ENCODE measurements at places on chromosomes 5 and 9.

DNA sequence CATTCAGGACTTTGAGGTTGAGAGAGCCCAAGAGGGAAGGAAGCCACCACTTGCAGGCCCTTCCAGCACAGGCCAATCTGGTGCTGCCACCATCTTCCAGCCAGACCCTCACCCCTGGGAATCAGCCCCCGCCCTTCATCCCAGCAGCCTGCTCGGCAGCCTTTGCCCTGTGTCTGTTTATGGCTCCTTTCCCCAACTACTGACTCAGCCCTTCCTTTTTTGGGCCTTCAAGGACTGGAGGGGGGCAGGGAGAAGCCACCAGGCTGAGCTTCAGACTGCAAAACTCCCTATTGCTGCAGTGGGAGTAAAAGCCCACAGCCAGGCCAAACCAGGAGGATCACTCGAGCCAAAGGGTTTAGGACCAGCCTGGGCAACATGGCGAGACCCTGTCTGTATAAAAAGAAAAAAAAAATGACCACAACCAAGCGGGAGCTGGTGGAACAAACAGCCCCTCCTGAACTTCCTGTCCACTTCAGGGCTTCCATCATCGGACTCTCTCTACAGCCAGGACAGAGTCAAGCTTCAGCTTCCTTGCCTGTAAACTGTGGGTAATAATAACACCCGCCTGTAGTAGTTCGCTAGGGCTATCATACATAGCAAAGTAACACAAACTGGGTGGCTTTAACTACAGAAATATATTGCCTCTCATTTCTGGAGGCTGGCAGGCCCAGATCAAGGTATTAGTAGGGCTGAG lies 85.9 kb upstream of the IL17B start:
- peak; percentile 75 for DNase-seq

- peak; percentile 28 for DNase-seq
Observed at GRCh38 chr5:140966293-140967225, at the start of gene PCDHAC2. PCDHAC2 (plus strand) TSS chr5:140966476; CDS start chr5:140966767, 291 bp downstream.

GRCh38 chr5:157026789-157027424 lies 32.0 kb downstream of the HAVCR1 start:
- no peak for DNase-seq

DNA sequence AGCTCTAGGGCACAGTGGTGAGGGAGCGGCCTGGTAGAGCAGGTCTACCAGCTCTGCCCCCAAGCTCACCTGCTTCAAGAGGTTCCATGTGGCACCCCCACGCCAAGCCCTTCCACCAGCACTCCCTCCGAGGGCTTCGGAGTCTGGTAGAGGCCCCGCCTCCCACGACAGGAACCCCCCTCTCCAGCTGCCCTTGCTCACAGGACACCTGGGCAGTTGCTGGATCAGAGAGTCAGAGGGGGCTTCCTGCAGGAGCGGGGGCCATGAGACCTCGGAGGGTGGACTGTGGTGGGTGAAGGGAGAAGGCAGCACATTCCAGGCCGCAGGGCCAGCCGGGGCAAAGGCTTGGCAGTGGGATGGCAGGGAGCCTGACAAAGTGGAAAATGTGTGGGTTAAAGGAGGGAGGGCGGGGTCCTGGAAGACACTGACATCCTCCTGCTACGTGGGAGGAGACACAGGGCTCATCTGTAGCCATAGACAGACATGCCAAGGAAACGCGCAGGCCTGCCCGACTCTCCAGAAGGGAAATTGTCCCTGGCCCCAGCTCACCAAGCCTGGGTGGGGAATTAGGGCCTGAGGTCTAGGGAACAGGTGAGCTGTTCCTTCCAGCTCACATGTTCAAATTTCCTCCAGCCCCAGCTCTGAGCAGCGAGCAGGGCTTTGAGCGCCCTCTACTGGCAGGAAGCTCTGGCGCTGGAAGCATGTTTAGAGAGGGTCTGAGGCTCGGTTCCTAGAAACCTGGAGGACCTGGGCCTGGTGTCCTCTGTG lies 74.2 kb downstream of the NTNG2 start:
- peak; percentile 72 for DNase-seq

- DNase-seq = no peak
Observed at GRCh38 chr5:142506046-142506445, 179.8 kb downstream of the FGF1 start.
